ENCODE measurements at places on chromosomes 11 and 22. TPM values are rescaled to one million over a fixed set of nuclear protein-coding genes. Genes with fewer than 3 reads are reported as not detected.

- DNase-seq, result peak; percentile 44
These were observed 14.4 kb downstream of the PRSS23 start for GRCh38 chr11:86814775-86815174.

DNA sequence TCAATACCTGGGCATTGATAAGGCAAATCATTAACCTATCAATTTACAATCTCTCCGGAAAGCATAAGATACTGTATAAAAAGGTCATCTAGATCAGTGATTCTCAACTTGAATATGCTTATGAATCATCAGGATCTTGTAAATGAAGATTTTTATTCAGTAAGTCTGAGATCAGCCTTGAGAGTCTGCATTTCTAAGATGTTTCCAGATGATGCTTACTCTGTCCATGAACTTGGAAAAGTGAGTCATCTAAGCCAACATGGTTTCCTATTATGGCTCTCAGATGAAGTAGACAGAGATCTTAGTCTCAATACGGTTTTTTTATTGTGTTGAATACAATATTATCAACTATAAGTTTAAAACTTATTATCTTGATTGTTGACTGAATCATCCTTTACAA is 226.4 kb upstream of the KIRREL3 start:
- no peak for DNase-seq

- peak; percentile 56 for DNase-seq
These were observed 19.4 kb downstream of the EHF start for GRCh38 chr11:34640050-34640923.

- DNase-seq, result no peak
These were observed 353.8 kb downstream of the TMEM135 start for GRCh38 chr11:87391496-87391895.

GRCh38 chr11:15649371-15650104 is 534.8 kb downstream of the INSC start:
- DNase-seq, result no peak

DNA sequence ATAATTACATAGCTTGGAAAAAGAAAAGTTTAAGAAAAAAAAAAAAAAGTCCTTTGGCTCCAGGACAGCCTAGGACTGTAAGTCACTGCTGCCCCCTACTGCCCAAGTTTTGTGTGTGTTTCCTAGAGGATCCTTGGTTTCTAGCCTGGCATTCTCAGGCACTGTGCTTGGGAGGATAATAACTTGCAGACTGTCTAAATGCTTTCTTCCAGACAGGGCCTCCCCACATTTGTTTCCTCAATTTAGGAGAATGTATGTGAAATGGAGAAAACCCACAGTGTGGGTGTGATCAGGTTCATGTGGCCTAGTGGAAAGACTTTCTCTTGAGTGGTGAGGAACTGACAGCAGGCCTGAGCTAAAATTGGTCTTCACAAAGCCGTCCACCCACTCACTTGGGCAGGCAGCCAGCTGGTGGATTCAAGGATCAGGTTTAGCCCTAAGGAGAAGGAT is 191.0 kb downstream of the NAV2 start:
- peak; percentile 78 for DNase-seq

- no peak for DNase-seq
These were observed 105.2 kb upstream of the TMEM45B start for GRCh38 chr11:129710423-129710822.

DNA sequence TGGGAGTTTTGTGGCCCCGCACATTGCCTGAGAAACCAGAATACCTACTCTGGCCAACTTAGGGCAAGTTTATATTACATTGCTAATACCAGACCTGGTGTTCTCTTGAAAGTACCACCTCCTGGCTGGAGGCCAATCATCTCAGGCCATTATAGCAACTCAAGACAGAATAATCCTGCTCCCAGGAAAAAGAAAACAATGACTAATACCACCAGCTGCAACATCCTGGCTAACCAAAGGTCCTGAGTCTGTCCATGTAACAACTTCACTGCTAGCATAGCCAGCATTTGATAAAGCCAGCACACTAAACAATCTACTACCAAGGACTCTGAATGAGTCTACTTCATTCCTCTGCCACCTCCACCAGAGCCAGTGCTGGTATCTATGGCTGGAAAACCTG is 1298.7 kb upstream of the CNTN5 start:
- DNase-seq, result no peak

DNA sequence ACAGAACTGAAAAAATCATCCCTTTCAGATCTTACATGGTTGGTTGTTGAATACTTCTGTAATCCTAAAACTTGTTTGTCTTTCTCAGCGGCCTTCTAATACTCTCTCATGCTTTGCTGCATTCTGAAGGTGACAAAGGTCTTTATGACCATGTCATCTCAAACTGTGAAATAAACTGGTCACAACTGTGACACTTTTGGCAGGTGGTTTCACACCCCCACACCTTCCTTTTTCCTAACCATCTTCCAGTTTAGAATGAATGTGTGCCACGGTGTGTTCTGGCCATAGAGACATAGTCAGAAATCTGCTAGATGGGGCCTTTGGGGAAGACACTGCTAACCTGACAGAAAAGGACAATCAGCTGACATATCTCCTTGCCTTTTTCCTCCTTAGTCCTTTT is 14.7 kb upstream of the RFPL3 start:
- DNase-seq, result no peak

- no peak for DNase-seq
These were observed 6.9 kb upstream of the TBC1D22A start for GRCh38 chr22:46755525-46755924.

The ARHGAP8 gene
- polyA plus RNA-seq, result 37.3 TPM

The NXPE2 gene
- polyA plus RNA-seq, result 0.27 TPM

The CHRNA10 gene
- 2.9 TPM for polyA plus RNA-seq

The LYVE1 gene
- polyA plus RNA-seq, result 59.9 TPM

The MRPL17 gene
- 88.5 TPM for polyA plus RNA-seq

The NDUFS3 gene
- polyA plus RNA-seq, result 150 TPM

The ABTB2 gene
- 8.1 TPM for polyA plus RNA-seq

The C11orf87 gene
- 0.09 TPM for polyA plus RNA-seq

The ADM gene
- polyA plus RNA-seq, result 9.4 TPM

Data from renal pelvis (tissue), 12 donors.